ENCODE measurements at places on chromosomes 12 and 14.
A peak's percentile ranks its signal among the peaks of the same experiment; 100 is the strongest.

DNA sequence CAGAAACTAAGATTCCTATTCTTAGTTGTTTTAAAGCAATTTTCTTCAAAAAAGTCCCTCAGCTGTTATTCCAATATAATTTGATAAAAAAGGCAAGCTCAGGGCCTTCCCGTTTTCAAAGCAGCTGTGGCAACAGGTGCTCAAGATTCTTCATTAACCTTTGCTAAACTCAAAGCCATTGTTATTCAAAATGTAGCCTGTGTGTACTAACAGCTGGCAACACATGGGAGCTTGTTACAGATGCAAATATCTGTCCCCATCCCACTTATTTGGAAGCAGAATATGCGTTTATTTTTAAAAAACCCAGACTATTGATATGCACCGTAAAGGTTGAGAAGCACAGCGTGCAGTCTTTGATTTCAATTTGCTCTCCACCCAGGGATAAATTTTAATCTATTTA is 210.4 kb upstream of the SYT10 start:
- DNase-seq = no peak

DNA sequence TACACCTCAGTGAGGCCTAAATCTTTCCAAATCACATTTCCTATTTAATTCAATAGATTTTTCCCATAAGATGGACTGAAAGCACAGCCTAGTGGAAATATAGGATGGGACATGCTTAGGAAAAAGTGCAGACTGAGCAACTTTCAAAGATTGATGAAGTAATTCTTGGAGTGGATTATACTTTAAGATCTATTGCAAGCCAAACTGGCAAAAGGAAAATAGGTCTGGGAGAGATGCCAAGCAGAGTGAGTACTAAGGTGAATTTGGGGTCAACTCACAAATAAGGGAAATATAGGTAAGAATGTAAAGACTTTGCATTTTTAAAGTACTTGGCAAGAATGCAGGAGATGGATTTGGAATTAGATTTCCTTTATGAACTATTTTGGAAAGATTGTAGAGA is 170.2 kb upstream of the FOXG1 start:
- no peak for DNase-seq

GRCh38 chr14:102479107-102479506 is 30.5 kb downstream of the ANKRD9 start:
- no peak for DNase-seq

DNA sequence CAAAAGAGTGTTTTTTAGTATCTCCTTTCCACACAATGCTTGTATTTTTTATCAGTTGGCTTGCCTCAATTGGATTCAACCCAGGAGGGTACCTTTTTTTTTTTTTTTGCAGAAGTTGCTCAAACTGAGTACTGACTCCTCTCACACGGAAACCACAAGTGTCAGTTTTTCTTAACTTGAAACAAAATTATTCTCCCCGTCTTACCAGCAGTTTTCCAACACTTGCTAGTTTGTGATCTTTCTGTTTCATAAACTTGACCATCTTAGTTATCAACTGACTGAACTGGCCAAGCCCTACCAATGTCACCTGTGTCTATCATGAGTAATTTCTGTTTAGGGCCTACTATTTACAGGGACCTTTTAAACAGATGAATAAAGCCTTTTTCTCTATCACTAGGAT is 34.1 kb upstream of the ITPR2 start:
- no peak for DNase-seq

- DNase-seq = no peak
Measured at GRCh38 chr12:6099316-6099715, 25.2 kb downstream of the VWF start.

DNA sequence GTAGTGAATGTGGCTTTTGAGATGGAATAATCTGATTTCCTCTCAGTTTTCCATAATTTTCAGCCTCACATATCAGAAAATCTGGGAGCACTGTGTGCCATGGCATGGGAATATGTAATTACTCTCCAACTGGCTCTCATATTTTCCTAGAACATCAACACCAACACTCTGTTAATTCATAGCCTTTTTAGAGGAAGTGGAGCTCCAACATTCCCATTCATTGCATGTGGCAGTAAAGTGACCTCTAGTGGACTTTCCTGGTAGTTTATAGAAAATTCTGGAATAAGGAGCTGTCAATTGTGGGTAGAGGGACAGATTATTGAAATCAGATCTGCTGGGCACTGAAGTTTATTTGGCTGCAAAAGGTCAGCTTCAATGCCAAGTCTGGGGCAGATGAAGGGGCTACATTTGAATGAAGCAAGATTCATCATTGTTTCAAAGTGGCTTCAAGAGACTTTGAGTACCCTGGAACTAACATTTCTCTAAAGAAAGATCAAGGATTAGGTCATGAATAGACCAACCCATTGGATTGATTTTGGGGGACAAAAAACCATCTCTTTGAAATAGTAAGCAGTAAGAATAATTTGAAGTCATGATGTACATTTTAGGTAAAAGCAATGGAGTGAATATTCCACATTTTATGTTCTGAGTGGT is 23.6 kb upstream of the USP44 start:
- no peak for DNase-seq

DNA sequence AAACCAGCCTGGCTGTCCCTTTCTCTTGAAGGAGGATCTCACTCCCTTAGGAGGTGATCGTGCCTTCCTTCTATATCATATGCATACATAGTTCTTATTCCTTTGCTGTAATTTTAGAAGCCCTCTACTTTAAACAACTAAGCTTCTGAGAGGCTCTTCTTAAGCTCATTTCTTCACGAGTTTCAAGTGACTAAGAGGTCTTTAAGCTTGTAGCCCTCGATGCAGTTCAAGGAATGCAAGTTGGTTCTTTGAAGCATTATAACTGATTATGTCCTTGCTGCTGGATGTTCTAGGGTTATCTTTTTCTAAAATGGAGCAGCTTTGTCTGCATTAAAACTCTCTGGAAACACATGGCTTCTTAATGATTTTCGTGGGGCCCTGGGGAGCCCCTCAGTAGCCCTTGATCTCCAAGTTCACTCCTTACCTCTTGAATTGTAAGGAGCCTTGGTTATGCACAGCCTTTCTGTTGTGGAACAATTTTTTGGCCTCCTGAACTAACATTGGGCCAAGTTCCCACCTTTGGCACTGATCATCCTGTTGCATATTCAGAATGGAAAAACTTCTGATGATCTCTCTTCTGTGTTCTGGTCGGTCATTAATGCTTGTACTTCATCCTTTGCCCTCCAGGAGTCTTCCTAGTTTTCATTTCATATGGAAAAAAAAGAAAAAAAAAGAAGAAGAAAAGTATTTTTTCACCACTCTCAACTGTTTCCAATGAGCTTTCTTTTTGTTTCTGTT is 12.6 kb downstream of the RASSF8 start:
- no peak for DNase-seq

GRCh38 chr12:42180990-42181596 is 36.4 kb upstream of the GXYLT1 start:
- DNase-seq = no peak

DNA sequence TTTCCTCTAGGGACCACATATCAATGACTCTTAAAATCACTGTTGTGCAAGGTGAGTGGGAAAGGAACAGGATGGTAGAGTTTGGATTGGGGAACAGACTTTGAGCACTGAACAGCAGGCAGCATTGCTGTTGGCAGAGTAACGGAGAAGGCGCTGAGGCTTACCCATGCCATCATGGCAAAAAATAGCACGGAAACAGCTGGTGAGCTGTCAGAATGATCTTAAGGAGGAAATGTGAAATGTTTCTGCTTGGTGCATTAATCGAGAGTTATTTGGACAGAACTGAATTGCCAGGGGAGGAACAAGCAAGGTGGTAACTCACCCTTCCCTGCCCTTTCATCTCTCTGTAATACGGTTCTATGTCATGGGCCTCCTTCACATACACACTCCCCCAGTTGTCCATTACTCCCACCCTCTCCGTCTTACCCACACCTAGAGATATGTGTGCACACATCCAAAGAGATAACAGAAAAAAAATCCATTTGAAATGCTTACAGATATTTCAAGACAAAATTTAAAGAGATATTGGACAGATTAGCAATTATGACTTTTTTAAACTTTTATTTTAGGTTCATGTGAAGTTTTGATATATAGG is 572.5 kb downstream of the DIO2 start:
- no peak for DNase-seq

- DNase-seq = no peak
Measured at GRCh38 chr12:89799316-89799715, 90.7 kb upstream of the ATP2B1 start.

GRCh38 chr12:25189656-25190055 is 5.3 kb downstream of the DNAI7 start:
- no peak for DNase-seq

DNA sequence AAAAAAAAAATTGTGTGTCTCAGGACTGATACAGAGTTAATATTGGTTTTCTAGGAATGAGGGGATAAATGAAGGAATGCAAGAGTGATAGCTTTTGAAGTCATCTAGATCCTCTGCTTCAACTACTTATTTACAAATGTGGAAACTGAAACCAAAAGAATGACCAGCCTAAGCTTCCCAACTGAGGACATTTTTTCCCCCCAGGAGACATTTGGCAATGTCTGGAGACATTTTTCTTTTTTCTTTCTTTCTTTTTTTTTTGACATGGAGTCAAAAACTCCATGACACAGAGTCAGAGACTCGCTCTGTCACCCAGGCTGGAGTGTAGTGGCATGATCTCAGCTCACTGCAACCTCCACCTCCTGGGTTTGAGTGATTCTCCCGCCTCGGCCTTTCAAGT is 15.3 kb downstream of the DLK1 start:
- no peak for DNase-seq

DNA sequence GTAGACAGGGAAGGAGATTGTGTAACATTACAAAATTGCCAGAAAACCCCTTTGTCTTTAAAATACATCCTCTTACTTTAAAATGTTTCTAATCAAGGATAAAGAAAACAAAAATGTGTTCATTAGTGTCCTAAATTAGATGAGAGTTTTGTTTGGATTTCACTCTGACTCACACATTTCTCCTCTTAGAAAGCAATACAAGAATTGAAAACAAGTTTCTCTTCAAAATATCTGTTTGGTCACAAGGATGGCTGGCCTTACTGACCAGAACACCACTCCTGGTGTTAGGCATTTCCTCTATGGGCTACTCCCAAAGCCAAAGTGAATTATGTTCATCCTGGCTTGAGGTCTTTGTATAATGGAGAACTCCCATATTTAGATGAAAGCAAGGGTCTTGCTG is 6.4 kb downstream of the GUCY2C start:
- DNase-seq = no peak

DNA sequence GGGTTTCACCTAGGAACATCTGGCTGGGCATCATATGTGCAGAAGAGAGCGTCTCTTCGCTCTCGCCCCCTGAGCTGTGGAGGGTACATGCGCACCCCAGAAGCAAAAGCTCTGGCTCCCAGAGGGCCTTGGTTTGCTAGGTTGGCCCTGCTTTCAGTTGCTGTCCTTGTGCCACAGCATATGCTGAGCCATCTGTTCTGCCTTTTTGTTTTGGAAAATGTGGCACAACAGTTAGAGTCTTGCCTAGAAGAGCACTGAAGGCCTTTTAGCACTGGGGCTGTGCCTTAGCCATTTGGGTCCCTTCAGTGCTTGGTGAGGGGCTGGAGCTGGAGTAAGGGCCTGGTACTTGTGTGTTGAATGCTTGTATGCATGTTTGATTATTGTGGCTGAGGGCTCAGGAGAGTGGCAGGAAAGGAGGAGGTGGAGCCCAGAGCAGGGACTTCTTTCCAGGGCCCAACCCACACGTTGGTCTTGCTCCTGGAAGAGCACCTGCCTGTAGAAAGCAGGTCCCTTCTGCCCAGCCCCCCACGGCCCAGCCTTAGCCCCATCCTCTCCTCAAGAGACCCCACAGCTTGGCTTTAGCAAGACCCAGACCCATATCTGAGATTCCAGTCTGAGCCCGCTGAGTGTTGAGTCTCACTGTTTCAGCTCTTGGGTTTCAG is 113.7 kb downstream of the SLC25A47 start:
- no peak for DNase-seq

DNA sequence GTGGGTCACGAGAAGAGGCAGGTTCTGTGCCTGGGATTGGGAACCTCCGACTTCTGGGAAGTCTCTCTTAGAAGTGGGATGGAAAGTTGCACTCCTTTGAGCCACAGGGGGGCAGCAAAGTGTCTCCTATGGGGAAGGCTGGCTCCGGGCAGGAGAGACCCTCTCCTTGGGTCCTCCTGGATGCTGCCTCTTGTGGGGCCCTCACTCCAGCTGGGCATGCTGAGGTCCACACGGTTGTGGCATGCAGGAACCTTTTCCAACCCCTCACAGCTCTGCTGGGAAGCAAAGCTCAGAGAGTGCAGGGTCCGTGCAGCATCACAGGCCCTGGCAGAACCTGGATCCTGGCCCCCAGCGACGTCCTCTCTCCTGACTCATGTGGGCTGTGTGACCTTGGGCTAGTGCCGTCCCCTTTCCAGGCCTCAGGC is 17.4 kb downstream of the SDSL start:
- DNase-seq = peak; percentile 31

- DNase-seq = no peak
Measured at GRCh38 chr12:52061470-52062166, 8.2 kb upstream of the ATG101 start.

GRCh38 chr12:101967506-101967905 is 90.1 kb downstream of the DRAM1 start:
- no peak for DNase-seq

DNA sequence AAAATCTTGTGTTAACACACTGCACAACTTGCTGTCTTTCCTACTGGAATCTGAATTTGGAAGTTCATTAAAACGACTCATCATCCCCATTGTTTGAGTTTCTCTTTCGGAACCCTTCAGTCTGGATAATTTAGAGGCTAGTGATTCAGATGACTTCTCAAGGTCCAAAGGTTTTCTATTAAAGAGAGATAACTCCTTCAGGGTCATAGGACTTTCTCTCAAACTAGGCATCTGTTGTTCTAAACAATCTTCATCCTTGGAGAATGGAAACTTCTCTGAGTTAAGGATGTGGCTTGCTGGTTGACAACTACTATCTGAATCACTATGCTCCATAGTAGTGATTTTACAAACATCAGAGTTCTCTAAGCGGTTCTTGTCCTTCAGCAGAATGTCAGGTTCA is 4.4 kb downstream of the MLH3 start:
- no peak for DNase-seq

DNA sequence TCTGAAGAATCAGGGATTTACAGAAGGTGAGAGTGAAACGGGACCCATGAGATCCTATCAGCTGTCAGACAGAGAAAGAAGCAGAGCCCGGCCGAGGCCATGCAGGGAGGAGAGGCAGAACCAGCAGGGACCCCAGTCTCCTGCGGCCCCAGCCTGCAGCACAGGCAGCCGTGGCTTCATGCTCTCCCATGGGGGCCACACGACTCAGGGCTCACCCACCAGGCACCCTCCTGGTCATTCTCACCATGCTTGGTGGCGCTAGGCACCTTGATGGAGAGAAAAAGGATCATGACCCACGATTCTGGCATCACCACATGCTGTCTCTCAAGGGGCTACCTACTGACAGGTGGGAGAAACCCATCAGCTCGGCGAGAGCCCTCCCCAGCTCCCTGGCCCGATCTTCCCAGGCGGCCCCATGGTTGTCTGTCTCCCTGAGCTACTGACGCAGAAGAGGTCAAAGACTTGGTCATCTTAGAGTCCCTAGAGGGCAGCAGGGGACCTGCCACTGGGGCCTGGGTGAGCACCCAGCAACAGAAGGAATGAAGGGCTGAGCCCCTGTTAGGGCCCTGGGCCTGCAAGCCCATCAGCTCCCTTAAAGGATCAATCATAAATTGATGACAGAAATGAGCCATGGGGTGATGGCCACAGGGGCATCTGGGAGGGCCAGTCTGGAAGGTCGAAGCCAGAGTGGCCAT is 58.0 kb downstream of the ITPK1 start:
- no peak for DNase-seq

GRCh38 chr14:99231850-99232713 is 39.9 kb downstream of the BCL11B start:
- DNase-seq = peak; percentile 53

GRCh38 chr14:102509746-102510615 is at the start of gene ANKRD9:
ANKRD9 (minus strand) TSS chr14:102509776; CDS start chr14:102507889, 1,887 bp downstream.
- peak; percentile 96 for DNase-seq

GRCh38 chr12:53585448-53586125 is 40.6 kb downstream of the ATF7 start:
- DNase-seq = no peak
